ENCODE measurements at places on chromosomes 6 and 20.

DNA sequence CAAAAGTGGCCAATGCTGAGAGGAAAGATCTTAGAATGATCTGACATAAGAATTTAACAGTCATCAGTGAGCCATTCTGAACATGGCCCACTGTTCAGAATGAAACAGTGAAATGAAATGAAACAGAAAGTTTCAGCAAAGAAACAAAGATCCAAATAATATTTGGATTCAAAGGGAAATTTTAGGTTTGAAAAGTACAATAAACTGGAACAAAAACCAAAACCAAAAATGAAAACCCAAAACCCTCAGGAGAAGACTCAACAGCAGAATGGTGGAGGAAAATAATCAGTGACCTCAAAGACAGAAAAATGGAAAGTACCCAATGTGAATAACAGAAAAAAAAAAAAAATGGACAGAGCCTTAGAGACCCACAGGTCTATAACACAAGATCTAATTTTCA, 66.1 kb upstream of the EMILIN3 start:
- DNase-seq = no peak

GRCh38 chr6:43768983-43769525, 957 bp upstream of the VEGFA start:
- DNase-seq = no peak

DNA sequence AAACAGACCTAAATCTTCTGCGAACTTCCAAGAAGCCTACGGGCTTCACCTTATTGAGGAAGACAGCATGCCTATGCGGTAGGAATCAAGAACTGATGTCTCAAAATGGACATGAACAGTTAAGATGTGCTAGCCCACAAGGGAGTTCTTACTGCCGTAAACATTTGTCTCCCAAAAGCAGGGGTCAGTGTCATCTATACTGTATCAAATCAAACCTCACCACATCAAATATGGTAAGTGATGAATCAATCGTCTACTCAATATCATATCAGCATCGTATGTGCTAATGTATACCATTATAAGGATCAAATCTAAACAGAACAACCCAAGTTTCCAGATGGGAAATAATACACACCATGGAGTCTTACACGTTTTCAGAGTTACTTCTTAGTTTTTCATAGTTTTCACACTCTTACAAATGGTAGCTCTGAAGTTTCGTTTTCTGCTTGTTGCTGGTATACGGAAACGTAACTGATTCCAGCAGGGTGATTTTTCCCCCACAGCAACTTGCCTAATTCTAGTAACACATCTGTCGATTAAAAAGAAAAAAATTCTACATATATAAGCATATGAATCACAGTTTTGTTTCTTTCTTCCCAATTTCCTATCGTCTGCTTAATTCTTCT, 12.6 kb downstream of the RRBP1 start:
- no peak for DNase-seq

DNA sequence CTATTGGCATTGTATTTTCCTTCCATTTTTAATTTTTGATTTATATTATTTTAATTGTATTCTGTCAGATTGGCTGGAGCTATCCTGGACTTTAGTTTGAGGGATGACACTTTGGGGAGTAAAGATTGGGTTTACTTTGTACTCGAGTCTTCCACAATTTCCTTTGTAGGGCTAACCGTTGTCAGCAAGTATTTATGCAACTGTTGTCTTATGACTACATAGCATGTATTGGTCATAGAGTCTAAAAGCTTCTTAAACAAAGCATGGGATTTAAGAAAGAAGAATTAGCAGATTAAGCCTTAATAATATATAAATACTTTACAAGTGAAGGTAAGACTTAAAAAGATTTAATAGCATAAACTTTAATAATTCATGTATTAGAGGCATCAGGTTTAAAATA, 19.6 kb downstream of the FARS2 start:
- DNase-seq = no peak

- no peak for DNase-seq
Observed at GRCh38 chr6:109304284-109305015, 77.8 kb downstream of the CD164 start.

- DNase-seq = no peak
Observed at GRCh38 chr6:24117021-24117420, 9.0 kb upstream of the NRSN1 start.
